ENCODE measurements at places on chromosomes 16 and 17. TPM values are rescaled to one million over a fixed set of nuclear protein-coding genes. Genes with fewer than 3 reads are reported as not detected.

DNA sequence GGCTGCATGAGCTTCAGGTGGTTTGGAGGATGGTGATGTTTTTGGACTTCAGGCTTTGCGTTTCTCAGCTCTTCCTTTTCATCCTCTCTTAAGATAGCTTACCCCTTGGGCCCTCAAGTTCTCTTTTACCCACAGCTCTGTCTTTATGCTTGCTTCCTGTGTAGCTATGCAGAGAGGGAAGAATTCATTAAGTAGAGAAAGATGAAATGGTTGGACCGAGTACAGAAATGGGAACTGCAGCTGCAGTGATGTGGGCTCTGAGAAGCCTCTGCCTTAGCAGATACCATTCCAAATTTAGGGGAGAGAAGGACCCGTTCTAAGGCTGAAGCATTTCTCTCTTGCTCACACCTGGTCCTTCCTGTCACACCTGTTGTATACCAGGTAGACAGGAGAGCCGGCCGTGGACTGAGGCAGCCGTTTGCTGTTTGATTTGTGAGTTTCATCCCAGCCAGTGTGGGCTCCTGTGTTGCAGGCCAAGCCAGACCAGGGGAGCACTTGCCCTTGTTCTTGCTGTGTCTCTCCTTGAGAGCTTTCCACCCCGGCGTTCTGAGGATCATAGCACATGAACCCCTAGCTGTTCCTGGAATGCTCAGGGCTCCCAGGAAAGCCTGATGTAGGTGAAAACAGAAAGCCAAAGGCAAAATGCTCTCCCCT, 392.7 kb downstream of the CPPED1 start:
- H3K27ac ChIP-seq: no peak overlapping the region
- no peak overlapping the region for H3K4me3 ChIP-seq
- H3K27me3 ChIP-seq: no peaks in the 10 kb centered on the region

CES3 gene
- polyA plus RNA-seq: not detected

DNA sequence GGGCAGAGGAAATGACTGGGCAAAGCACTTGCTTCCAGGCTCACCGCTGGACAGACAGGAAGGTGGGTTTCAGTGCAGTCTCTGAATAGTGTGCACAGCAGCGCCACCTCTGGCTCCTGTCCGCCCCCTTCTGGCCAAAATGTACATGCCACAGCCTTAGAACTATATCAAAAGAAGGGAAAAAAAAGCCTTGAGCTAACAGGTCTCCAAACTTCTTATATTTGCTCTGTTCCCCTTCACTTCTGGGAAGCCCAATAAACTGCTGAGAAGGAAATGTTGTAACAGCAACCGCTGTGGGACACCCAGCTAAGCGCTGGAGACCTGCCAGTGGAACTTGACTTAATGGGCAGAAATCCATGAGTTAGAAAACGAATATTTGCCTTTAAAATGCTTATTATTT, 17.5 kb downstream of the COG7 start:
- peak; percentile 56 for DNase-seq
- no peak overlapping the region for H3K4me3 ChIP-seq
- H3K36me3 ChIP-seq: peaks cover 18% of the 10 kb centered on the region
- no peak overlapping the region for H3K27ac ChIP-seq
- H3K27me3 ChIP-seq: no peaks in the 10 kb centered on the region

- H3K36me3 ChIP-seq: no peaks in the 10 kb centered on the region
- H3K27me3 ChIP-seq: no peaks in the 10 kb centered on the region
- no peak for DNase-seq
- H3K4me3 ChIP-seq: no peak overlapping the region
- no peak overlapping the region for H3K27ac ChIP-seq
Measured at GRCh38 chr16:48099455-48099854, 56.3 kb downstream of the ABCC12 start.

DOC2B gene
- polyA plus RNA-seq: not detected

GRCh38 chr17:4782652-4783051, 3.5 kb downstream of the VMO1 start:
- DNase-seq: no peak
- peaks cover 15% of the 10 kb centered on the region for H3K4me1 ChIP-seq
- no peak overlapping the region for H3K27ac ChIP-seq
- H3K4me3 ChIP-seq: no peak overlapping the region

DNA sequence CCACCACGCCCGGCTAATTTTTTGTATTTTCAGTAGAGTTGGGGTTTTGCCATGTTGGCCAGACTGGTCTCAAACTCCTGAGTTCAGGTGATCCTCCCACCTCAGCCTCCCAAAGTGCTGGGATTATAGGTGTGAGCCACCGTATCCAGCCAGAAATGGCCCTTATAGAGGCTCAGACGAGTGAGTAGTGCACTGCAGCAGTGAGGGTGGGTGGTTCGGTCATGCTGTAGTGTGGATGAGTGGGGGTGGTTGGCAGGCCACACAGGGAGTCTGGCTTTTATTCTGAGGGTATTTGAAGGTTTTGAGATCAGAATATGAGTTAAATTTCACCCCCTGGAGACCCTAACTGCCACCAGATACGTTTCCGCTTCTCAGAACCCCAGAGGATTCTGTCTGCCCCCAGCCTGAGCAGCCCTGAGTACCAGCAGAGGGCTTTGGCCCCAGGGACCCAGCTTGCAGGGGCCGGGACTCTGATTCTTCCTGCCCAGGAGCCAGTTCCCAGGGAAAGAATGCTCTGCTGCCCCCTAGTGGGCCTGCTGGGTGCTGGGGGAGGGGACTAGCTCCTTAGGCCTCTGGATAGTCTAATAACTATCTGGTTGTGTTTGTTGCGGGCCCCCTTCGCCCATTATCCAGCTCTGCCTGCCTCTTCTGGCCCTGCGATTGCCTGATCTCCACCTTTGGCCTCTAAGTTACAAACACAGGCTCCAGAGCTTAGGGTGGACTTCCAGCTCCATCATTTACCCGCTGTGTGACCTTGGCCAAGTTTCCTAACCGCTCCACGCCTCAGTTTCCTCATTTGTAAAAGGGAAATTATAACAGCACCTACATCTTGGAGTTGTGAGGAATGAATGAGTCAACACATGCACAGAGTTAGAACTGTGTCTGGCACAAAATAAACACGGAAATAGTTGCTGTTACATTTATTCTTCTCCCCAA, 2.0 kb downstream of the ZNF771 start:
- peaks cover 24% of the 10 kb centered on the region for H3K4me1 ChIP-seq
- H3K27me3 ChIP-seq: no peaks in the 10 kb centered on the region
- DNase-seq: peak; percentile 89
- H3K4me3 ChIP-seq: no peak overlapping the region

SCNN1G gene
- polyA plus RNA-seq: not detected

DNA sequence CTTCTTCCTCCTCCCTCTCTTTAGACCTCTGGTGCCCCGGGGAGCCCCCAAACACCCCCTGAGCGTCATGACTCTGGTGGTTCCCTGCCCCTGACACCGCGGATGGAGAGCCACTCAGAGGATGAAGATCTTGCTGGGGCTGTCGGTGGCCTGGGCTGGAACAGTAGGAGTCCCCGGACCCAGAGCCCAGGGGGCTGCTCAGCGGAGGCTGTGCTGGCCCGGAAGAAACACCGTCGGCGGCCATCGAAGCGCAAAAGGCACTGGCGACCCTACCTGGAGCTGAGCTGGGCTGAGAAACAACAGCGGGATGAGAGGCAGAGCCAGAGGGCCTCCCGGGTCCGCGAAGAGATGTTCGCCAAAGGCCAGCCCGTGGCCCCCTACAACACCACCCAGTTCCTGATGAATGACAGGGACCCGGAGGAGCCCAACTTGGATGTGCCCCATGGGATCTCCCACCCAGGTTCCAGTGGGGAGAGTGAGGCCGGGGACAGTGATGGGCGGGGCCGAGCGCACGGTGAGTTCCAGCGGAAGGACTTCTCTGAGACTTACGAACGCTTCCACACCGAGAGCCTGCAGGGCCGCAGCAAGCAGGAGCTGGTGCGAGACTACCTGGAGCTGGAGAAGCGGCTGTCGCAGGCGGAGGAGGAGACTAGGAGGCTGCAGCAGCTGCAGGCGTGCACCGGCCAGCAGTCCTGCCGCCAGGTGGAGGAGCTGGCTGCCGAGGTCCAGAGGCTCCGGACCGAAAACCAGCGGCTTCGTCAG, 7.5 kb downstream of the HEXIM2 start:
- no peak overlapping the region for H3K4me3 ChIP-seq
- H3K27ac ChIP-seq: no peak overlapping the region
- H3K4me1 ChIP-seq: peaks cover 16% of the 10 kb centered on the region
- H3K36me3 ChIP-seq: no peaks in the 10 kb centered on the region
- DNase-seq: no peak
- no peaks in the 10 kb centered on the region for H3K27me3 ChIP-seq

- no peaks in the 10 kb centered on the region for H3K27me3 ChIP-seq
- peaks cover 40% of the 10 kb centered on the region for H3K4me1 ChIP-seq
- H3K36me3 ChIP-seq: peaks cover 2% of the 10 kb centered on the region
- peak; percentile 86 for DNase-seq
Measured at GRCh38 chr16:89505204-89506112, 2.7 kb upstream of the SPG7 start.

Measured in CD4-positive, alpha-beta memory T cell (primary cell).